ENCODE measurements at places on chromosomes 7 and 10. TPM values are rescaled to one million over a fixed set of nuclear protein-coding genes. Genes with fewer than 3 reads are reported as not detected.

The NPC1L1 gene
- total RNA-seq, result not detected

The PLPP4 gene
- not detected for total RNA-seq

The KCND2 gene
- total RNA-seq, result not detected

The ITGA8 gene
- total RNA-seq, result not detected

The OR9A2 gene
- total RNA-seq, result not detected

GRCh38 chr10:13776861-13777311 lies 190.1 kb downstream of the PRPF18 start:
- DNase-seq, result no peak

DNA sequence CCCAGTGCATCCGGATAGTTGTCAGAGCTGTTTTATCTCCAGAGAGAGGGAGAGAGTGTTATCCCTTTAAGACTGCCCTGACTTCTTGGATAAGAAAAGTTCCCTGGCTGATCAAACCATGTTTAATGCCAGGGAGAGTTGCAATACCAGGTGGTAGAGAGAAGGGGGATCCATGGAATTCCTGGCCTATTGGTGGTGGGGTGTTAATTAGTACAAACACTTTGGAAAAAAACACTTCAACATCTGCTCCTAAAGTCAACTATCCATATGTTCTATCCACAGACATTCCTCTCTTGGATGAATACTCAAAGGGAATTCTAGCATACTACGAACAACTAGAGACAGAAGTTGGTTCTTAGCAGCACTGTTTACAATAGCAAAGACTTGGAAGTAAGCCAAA lies 307.2 kb downstream of the TCERG1L start:
- DNase-seq, result no peak

GRCh38 chr7:42385912-42386311 lies 148.9 kb upstream of the GLI3 start:
- DNase-seq, result no peak

DNA sequence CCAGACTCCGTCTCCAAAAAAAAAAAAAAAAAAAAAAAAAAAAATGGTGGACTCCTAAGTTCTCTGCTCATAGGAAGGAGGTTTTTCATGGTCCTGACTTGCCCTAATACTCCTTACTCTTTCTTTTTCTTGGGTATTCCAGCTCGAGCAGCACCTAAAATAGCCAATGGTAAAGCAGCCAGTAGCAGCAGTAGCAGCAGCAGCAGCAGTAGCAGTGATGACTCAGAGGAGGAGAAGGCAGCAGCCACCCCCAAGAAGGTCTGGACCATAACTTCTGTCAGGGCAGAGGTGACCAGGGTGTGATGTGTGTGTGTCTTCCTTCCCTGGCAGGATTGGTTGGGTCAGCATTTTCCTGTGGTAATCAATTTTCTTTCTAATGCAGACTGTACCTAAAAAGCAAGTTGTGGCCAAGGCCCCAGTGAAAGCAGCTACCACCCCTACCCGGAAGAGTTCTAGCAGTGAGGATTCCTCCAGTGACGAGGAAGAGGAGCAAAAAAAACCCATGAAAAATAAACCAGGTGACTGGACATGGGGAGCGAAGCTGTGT lies 6.9 kb downstream of the NOLC1 start:
- no peak for DNase-seq

Measured in activated CD4-positive, alpha-beta memory T cell treated with anti-CD3 and anti-CD28 coated beads, Interleukin-2, amount 10 ng/mL, durations not matched to agents 7 days and 5 days (primary cell).